ENCODE measurements at places on chromosomes 12 and 14.

- DNase-seq = no peak
Observed at GRCh38 chr12:40691913-40692764, at the start of gene CNTN1. TSS of gene CNTN1 (plus strand) at chr12:40692439.

DNA sequence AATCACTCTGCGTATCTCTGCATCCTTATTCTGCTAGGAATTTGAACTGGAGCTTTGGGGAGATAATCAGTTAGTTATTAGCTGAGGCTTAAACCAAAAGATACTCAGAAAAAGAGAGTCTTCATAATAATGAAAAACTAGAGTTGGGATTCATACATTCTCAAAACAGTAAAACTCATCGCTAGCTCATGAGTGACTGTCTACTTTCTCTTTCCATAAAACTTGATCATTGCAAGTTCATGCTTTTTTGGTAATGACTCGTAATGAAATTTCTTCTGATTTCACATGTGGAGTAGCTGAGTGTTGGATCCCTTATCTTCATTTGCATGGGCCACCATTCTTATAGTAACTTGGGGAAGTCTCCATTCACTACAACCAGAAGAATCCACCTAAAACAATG, 397.7 kb downstream of the PDZRN4 start:
- DNase-seq = no peak

- DNase-seq = no peak
Observed at GRCh38 chr12:98351089-98351488, 164.3 kb upstream of the TMPO start.

- no peak for DNase-seq
Observed at GRCh38 chr14:69822456-69822855, 25.4 kb upstream of the SLC10A1 start.

GRCh38 chr14:79627058-79627457, 584.2 kb downstream of the DIO2 start:
- DNase-seq = no peak

GRCh38 chr12:70604662-70605061, 32.6 kb downstream of the PTPRB start:
- no peak for DNase-seq

DNA sequence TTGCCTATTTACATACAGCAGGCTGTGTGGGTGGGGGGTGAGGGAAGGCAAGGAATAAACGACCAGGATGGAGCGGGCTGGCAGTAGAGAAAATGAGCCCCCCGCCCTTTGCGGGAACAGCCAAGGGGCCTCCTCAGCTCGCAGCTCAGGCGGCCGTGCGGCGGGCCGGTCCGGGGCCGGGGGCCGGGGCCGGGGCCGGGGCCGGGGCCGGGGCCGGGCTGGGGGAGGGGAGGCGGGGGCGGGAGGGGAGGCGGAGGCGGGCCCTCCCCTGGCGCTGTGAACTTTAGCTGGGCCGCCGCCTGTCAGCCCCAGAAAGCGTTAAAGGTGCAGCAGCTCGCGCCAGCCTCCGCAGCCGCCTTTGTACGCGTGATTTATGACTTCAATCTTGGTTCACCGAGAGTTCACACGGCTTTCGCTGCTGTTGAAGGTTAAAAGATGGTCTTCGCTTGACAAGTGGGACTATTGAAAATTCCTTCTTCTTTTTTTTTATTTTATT, 28.8 kb downstream of the HOXC4 start:
- DNase-seq = no peak

DNA sequence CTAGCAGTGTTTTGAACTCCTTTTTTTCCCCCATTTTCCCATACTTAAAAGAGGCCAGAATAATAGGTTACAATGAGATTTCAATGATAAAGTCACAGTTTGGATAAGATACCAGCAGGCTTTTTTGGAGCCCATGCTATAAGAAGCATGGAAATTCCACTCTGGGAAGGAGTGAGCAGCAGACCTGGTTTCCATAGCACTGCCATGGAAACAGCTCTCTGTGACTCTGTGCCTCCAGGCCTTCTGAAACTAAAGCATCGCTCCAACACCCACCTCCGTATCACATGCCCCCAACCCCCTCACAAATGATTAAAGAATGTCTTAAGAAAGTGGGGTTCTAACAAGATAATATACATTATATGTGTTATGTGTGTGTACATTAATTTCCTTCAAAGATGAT, 165.0 kb downstream of the GRIN2B start:
- DNase-seq = no peak

GRCh38 chr12:107311682-107312081, 218.3 kb upstream of the CRY1 start:
- DNase-seq = no peak

DNA sequence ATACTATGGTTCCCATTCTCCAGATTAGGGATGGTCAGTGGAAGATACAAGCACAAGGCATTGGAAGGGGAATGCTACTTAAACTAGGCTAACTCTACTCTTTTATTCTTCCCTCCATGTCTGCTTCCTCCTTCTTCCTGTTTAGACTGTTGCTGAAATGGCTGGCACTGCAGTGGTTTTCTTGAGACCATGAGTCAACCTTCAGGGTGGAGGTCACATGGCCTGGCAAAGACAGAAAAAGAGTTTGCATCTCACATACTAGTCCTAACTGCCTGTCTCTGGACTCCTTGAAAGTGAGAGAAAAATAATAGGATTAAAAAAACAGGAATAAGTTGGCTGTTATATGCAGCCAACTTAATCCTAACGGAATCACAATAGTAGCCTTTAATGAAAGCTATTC, 37.0 kb downstream of the ALDH1L2 start:
- DNase-seq = no peak

DNA sequence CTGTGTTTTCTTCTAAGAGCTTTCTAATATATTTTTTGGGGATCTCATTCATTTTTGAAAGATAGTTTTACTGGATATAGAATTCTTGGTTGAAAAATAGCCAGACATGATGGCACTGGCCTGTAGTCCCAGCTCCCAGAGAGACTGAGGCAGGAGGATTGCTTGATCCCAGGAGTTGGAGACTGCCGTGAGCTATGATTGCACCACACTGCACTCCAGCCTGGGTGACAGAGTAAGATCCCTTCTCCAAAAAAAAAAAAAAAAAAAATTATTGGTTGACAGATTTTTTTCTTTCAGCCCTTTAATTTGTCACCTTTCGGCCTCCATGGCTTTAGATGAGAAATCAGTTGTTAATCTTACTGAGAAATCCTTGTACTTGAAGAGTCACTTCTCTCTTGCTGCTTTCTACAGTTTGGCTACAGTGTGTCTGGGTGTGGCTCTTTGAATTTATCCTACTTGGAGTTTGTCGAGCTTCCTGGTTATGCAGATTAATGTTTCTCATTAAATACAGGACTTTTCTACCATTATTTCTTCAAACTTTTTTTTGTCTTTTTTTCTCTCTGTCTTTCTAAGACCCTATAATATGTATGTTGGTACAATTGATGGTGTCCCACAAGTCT, 60.2 kb upstream of the AMN start:
- DNase-seq = no peak

DNA sequence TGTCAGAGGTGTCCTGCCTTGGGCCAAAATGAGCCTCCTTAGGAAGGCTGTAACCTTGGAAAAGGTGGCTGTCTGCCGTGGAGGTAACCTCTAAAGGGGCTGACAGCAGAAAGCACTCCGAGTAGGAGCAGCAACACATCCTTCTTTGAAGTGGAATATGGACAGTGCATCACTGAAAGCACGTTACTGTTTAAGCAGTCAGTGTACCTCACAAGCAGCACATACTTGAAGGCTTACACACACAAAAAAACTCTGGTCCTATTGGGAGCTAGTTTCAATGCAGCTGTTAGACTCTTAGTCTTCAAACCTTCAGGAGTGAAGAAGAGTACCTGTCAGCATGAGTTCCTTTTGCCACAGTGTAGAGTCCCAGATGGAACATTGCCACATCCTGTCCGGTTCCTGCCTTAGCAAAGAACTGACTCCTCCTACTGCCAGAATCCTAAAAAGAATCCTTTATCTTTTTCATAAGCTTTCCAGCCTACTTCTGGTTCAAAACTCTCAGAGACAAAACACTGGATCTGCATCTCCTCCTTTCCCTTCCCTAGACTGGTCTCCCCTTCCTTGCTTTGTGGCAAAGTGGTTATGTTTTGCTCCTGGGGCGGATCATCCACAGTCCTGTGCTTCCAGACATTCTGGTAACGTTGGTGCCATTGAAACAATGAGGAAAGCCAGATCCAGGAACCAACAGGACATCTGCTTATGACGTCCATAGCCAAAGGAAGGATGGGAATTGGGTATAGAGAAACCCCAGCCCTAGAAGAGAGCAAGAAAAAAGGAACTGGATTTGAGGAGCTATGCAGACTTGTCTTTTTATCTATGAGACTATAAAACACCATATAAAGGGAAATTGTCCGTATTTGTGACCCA, 8.5 kb upstream of the MDM1 start:
- DNase-seq = no peak

GRCh38 chr14:105108516-105108864, 43.3 kb upstream of the GPR132 start:
- no peak for DNase-seq

- no peak for DNase-seq
Observed at GRCh38 chr14:93333631-93334103, 831 bp upstream of the BTBD7 start.

GRCh38 chr14:99150236-99150635, 121.8 kb downstream of the BCL11B start:
- no peak for DNase-seq

DNA sequence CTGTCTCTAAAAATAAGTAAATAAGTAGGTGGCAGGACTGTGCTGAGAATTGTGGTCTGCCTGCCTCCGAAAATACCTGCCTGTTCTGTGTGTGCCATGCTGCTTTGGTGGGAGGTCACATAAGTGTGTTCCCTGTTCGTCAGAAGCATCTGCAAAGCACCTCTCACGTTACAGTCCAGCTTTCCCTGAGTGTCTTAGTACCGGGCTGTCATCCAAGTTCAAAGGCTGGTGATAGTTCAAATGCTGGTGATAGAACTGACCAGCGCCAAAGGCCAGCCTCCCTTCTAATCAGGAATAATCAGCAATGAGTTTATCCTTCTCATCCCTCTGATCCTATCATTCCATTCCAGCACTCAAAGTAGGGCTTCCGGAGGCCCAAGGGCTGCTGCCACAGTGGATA, 5.6 kb downstream of the CABP1 start:
- DNase-seq = no peak

- DNase-seq = peak; percentile 87
Observed at GRCh38 chr12:116529048-116529447, 30.1 kb upstream of the MAP1LC3B2 start.

DNA sequence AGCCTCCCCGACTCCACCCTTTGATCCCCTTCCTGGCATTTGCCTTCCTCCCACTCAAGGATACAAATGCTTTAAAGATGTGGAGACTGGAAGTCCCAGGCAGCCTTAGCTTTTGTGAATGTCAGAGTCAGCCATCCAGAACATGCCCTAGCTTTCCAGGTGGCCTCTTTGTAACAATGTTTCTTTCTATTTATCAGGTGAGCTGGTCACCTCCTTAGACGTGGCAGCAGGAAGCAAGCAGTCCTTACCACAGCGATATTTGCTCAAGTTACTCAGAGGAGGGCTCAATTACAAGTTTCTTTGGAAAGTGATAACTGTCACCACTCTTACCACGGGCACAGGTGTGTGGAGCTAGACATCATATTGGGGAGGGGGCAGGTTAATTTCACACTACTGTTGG, 4.9 kb downstream of the GALNT6 start:
- DNase-seq = no peak

- DNase-seq = no peak
Observed at GRCh38 chr12:101327546-101327945, 47.6 kb downstream of the UTP20 start.

- DNase-seq = no peak
Observed at GRCh38 chr12:79069009-79069408, 204.4 kb downstream of the SYT1 start.

- DNase-seq = peak; percentile 32
Observed at GRCh38 chr14:64645220-64645892, 58.9 kb upstream of the PLEKHG3 start.

DNA sequence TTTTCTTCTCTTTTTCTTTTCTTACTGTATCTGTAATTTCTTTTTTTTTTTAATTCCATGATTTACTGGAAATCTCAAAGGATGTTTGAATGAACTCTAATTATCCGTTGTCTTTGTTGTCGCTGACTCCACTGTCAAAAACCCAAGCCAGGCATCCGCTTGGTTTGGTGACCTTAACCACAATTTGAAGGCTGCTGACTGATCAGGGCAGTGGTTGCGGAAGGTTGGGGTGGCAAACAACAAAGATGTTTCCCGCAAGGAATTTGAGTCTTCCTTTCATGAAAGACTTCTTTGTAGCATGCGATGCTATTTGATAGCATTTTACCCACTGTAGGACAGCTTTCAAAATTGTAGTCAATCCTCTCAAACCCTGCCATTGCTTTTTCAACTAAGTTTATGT, 1013.8 kb downstream of the DIO2 start:
- no peak for DNase-seq

GRCh38 chr12:2290516-2291065, 237.8 kb downstream of the CACNA1C start:
- DNase-seq = no peak

GRCh38 chr12:119809023-119809422, 68.1 kb downstream of the CIT start:
- no peak for DNase-seq

- DNase-seq = peak; percentile 39
Observed at GRCh38 chr12:104414581-104415341, 42.0 kb upstream of the CHST11 start.

GRCh38 chr12:68628698-68629097, 18.0 kb downstream of the RAP1B start:
- DNase-seq = no peak

- DNase-seq = no peak
Observed at GRCh38 chr14:61659582-61659981, 35.7 kb upstream of the HIF1A start.

DNA sequence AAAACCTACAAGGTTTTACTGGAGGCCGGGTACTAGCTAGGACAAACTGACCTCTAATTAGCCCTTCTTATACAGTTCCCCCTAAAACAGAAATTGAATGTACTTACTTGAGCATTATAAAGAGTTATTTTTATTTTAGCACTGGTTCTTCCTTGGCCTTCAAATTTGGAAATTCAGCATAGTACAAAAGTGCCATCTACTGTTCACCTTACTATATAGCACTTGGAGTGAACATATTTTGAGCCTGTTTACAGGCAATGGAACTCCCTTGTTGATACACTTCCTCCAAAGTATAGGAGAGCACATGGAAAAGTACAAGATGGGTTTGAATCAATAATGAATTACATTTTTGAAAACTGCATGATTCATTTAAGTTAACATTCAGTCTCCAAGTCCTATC, 3.9 kb upstream of the POC1B start:
- peak; percentile 66 for DNase-seq

DNA sequence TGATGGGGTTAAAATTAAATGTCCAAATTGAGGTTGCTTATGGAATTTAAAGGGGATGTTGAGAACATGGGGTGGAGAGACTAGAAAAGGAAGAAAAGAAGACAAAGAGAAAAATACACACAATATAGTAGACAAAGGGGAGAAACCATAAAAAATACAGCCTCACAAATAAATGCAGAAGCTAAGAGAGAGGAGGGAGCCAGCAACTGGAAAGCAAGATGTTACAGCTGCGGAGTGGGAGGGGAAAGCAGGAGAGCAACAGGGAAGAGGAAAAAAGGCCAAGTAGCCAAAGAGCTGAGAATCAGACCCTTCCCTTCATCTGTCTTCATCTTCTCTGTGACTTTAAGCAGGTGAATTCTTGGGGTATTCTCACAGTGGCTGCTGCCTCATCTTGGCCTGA, 39.7 kb upstream of the SMUG1 start:
- DNase-seq = no peak
